ENCODE measurements at places on chromosomes 3 and 15. TPM values are rescaled to one million over a fixed set of nuclear protein-coding genes. Genes with fewer than 3 reads are reported as not detected.

Gene DHX36
- total RNA-seq, result 33.6 TPM

- no peak overlapping the region for H3K4me3 ChIP-seq
- H3K27me3 ChIP-seq, result no peaks in the 10 kb centered on the region
- DNase-seq, result no peak
- no peaks in the 10 kb centered on the region for H3K4me1 ChIP-seq
These were observed 105.7 kb downstream of the LRTM1 start for GRCh38 chr3:54822206-54822605.

- no peak overlapping the region for H3K4me3 ChIP-seq
- no peak for DNase-seq
- H3K36me3 ChIP-seq, result no peaks in the 10 kb centered on the region
- H3K4me1 ChIP-seq, result peaks cover under 1% of the 10 kb centered on the region
These were observed 6.5 kb upstream of the DYNC1LI1 start for GRCh38 chr3:32577174-32577573.

GRCh38 chr3:171399842-171400241, 60.4 kb downstream of the TNIK start:
- no peaks in the 10 kb centered on the region for H3K4me1 ChIP-seq
- H3K4me3 ChIP-seq, result no peak overlapping the region
- H3K36me3 ChIP-seq, result no peaks in the 10 kb centered on the region
- no peak overlapping the region for H3K27ac ChIP-seq

Gene PLA2G4D
- total RNA-seq, result not detected

DNA sequence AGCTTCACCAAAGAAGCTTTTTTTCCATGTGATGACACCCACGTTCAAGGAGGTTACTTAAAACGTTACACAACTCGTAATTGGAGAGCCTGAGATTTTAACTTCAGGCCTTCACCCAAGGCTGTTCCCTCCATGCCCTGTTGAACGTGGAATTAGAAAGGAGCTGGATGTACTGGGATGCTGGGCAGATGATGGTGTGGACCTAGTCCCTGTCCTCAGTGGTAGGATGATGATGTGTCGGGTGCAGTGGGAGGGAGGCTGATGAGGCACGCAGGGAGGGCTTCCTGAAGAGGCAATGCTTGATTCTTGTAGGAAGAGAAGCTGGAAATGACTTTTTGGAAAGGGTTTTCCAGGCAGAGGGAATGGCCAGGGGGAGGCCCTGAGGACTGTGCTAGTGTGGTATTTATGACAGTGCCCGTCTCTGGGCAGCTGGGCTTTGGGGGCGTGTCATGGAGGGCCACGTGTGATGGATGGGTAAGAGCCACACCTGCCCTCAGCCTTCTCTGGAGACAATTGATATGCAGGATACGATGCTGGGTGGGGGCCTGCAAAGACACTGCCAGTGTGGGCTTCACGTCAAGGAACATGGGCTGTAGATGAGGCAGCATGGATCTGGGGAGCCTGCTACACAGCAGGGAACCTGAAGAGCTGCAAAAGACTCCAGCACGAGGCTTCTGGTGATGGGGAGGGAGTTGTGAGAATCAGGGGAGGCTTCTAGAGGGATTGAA, 15.3 kb downstream of the SYNM start:
- DNase-seq, result no peak
- no peak overlapping the region for H3K4me3 ChIP-seq
- H3K4me1 ChIP-seq, result no peaks in the 10 kb centered on the region
- H3K27ac ChIP-seq, result no peak overlapping the region
- H3K27me3 ChIP-seq, result no peaks in the 10 kb centered on the region

Gene LMCD1
- 5.2 TPM for total RNA-seq

DNA sequence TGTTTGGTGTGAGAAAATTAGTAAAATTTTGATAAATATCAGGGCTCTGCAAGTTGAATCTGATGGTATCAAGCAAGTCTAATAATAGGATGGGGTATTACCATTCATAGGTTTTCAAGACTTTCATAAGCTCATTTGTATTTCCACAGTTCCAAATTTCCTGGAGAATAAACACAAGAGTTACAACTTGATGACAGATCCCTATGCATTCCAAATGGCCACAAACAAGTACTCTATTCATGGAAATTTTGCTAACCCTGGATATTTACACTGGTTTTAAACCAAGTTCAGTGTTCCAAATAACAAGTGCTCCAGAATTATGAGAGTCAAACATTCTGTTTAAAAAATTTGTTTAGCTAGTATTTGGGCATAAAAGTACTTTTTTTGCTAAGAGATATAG, 75.0 kb upstream of the CNTN6 start:
- no peak overlapping the region for H3K4me3 ChIP-seq
- H3K4me1 ChIP-seq, result no peaks in the 10 kb centered on the region
- no peak overlapping the region for H3K27ac ChIP-seq
- DNase-seq, result no peak

DNA sequence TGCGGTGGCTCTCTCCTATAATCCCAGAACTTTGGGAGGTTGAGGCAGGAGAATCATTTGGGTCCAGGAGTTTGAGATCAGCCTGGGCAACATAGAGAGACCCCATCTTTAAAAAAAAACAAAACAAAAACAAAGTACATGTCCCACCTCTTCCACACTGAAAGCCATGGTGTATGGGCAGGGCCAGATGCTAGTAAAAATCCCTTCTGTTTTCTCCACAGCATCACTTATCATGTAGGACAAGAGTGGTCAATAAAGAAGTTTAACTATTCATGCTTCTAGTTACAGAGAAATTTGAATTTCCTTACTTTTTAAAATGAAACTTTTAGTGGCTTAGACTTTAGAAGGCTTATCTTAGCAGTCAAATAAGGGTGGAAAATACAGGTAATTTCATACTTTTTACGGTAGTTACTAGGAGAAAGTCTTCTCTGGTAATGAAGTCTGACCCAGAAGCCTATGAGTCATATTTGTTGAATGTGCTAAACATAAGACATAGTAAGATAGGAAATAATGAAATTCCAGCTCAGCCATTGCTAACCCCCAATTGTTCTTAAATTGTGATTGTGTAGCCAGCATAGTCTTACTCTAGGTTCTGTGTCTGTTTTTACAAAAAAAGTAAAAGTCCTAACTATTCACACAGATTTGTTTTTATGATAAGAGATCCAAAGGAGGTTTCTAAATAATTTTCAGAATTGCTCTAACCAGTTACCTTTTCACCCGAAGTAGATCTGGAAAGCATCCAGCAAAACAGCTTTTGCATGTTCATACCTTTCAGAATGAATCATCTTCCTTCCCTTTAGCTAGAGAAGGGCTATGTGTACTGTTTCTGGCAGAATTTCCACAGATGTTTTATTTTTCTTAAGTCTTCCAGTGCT, 16.4 kb upstream of the ZNF609 start:
- H3K27ac ChIP-seq, result no peak overlapping the region
- H3K4me3 ChIP-seq, result no peak overlapping the region
- no peak for DNase-seq
- peaks cover 7% of the 10 kb centered on the region for H3K4me1 ChIP-seq
- H3K27me3 ChIP-seq, result no peaks in the 10 kb centered on the region

- no peak for DNase-seq
- H3K36me3 ChIP-seq, result no peaks in the 10 kb centered on the region
- no peaks in the 10 kb centered on the region for H3K27me3 ChIP-seq
- H3K4me1 ChIP-seq, result no peaks in the 10 kb centered on the region
- no peak overlapping the region for H3K27ac ChIP-seq
These were observed 77.9 kb upstream of the C2CD4B start for GRCh38 chr15:62242999-62243398.

Gene SAMD7
- not detected for total RNA-seq

All from liver (tissue), 10 donors.